ENCODE measurements at places on chromosomes 16 and 17. TPM values are rescaled to one million over a fixed set of nuclear protein-coding genes. Genes with fewer than 3 reads are reported as not detected.

- DNase-seq = no peak
Measured at GRCh38 chr16:83609178-83609577, 198.6 kb upstream of the HSBP1 start.

GRCh38 chr16:49556249-49556605, 182.6 kb downstream of the C16orf78 start:
- DNase-seq = no peak

The TPPP3 gene
- 36.2 TPM for polyA plus RNA-seq

GRCh38 chr17:8522577-8522976, 86.9 kb downstream of the NDEL1 start:
- no peak for DNase-seq

The KRT27 gene
- polyA plus RNA-seq = not detected

The ZSCAN10 gene
- not detected for polyA plus RNA-seq

DNA sequence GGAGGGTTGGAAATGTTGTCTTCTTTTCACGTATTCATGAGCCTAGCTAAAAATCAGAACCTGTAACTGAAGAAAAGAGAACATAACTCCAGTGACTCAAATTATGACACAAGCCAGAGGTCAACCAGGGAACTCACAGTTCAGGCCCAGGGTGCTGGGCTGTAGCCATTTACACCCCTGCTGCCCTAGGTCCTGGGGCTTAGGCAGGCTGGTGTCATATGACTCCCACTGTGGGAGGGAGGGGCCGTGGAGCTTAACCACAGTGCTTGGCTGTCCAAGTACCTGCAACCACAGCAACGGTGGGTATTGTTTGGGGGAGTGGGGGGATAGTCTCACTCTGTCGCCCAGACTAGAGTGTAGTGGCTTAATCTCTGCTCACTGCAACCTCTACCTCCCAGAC, 71.1 kb upstream of the AMZ2 start:
- no peak for DNase-seq

DNA sequence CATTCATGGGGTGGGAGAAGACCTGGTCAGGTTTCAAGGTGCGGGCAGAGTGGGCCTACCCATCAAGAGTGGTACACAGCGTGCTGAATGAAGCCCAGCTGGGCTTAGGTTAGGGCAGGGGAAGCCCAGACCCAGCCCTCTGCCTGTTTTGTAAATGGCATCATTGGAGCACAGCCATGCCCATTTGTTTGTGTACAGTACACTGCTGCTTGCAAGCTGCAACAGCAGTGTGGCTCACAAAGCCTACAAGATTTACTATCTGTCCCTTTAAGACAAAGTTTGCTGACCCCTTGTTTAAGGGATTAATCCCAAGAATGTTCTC, 230.1 kb upstream of the TNRC6C start:
- no peak for DNase-seq

The SPATA22 gene
- polyA plus RNA-seq = not detected

DNA sequence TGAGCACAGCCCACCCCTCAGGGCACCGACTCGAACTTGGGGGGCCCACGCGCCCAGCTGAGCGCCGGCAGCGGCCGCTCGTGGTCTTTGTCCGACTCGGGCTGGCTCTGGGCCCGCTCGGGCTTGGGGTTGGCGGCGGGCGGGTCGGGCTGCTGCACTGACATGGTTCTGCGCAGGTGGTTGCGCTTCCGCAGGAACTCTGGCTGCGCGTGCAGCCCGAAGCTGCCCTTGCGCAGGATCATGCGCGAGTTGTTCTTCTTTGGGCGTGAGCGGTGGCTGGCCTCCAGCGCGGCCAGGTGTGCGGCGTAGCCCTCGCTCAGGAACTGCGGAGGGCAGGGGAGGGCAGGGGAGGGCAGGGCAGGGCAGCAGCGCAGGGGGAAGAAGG, 11.1 kb downstream of the PIMREG start:
- DNase-seq = peak; percentile 74

The DPEP3 gene
- not detected for polyA plus RNA-seq

- DNase-seq = no peak
Measured at GRCh38 chr16:21302454-21302853, 24.4 kb upstream of the CRYM start.

DNA sequence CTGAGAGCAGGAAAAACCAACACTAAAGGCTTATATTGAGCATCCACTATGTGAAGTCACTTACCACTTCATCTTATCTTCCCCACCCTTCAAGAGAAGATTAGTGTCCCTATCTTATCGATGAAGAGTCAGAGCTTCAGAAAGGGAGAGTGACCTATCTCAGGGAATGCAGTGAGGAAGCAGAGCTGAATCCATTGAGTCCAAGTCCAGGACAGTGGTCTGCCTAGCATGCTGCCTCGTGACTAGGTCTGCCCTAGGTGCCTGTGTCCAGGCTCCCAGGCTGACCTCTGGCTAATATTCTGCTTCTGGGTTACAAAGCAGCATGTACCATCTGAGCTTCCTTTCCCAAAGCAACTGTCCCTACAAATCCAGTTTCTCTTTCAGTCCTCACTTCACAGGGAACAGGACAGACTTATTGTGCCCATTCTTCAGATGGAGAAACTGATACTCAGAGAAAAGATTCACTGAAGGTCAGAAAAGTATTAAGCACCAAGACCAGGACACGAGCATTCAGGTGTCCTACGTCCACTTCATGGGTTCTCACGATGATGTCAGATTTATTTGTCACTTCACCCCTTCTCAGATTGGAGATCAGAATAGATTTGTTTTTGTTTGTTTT, 13.3 kb upstream of the FZD2 start:
- no peak for DNase-seq

The DNAH3 gene
- not detected for polyA plus RNA-seq

DNA sequence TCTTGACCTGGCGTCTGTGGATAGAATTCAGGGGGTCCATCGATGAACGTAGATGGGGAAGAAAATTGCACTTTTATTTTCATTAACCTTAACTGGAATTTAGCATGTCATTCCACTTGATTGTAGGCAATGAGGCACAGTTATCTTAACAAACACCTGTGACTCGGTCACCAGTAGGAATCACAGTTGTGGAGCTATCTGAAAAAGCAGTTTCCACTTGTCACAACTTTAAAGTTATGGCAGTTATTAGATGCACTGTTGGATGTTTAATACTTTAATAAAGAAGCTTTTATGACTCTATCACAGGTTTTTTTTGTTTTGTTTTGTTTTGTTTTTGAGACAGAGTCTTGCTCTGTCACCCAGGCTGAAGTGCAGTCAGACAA, 83.7 kb upstream of the LGALS9 start:
- no peak for DNase-seq

DNA sequence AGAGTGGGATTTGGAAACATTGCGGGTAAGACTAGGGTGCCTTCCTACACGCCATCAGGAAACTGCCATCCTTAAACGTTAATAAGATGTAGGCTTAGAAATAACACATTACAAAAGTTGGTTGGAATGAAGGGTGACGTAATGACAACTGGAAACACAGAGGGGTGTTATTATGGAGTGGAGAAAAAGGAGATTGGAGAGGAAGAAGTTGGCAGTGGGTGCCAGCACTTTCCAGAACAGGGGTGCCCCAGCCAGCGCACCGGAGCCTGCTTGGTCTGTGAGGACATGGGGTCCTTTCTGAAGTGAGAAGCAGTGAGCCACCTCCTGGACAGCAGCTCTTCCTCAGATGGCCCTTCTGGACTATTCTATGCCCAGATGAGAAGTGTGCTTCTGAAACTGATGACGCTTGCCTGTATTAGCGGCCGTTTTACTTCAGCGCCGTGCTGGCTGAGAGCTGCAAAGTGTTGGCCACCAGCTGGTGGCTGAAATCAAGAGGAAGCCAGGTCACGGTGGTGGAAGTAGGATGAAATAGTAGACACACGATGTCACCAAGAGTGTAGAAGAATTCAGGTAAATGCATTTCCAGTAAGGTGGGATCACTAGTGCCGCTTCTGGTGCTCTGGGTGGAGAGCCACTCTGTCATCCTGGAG, 244.8 kb downstream of the NTN1 start:
- no peak for DNase-seq

The TMEM238L gene
- polyA plus RNA-seq = not detected

DNA sequence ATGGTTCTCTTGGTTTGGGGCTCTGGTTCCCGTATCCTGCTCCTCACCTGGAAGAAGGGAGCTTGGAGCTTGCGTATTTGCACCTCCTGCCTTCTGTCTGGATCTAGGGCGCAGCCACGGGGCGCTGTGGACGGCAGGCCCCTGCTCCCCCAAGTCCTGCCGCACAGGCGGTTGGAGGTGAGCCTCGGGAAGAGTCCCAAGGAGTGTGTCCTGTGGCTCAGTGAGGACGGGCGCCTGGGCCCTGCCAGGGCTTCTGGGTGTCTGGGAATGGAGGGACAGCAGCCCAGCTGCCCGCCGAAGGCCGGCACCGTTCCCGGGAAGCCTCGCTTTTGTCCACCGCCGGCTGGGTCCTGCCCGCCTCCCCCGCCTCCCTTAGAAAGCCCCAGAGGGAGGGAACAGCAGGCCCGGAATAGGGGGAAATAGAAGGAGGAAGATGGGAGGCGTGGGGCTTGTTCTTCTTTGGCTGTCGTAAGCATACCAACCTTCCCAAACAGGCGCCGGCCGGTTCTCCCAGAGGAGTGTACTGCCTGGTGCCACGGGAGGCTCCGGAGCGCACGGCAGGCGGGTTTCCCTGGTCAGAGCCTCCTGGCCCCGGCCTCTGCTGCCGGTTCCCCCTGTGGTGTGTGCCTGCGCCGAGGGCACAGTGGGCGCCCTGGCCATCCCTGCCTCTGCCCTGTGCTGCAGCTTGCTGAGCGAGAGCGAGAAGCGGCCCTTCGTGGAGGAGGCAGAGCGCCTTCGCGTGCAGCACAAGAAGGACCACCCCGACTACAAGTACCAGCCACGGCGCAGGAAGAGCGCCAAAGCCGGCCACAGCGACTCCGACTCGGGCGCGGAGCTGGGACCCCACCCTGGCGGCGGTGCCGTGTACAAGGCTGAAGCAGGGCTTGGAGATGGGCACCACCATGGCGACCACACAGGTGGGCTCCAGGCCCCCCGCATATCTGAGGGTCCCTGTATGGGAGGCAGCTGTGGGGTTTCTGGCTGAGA, 1.8 kb downstream of the SOX8 start:
- peak; percentile 52 for DNase-seq

DNA sequence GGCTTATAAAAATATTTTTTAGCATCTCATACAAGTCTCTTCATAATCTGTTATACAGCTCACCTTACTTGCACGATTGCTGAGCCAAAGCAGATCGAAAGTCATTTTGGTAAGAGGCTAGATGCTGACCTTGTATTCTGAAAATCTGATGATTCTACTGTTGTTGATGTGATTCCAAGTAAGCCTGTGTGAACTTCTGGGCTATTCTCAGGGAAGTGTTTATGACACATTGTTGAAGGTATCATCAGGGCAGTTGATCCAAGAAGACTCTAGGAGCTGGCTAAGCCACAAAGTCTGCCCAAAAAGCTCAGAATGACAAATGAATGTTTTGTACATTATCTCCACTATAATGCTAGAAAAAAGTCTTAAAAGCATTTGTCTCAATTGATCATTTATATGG, 16.0 kb downstream of the OMG start:
- DNase-seq = no peak

The OR2C1 gene
- not detected for polyA plus RNA-seq

- DNase-seq = no peak
Measured at GRCh38 chr17:43461185-43461584, 22.6 kb upstream of the DHX8 start.

DNA sequence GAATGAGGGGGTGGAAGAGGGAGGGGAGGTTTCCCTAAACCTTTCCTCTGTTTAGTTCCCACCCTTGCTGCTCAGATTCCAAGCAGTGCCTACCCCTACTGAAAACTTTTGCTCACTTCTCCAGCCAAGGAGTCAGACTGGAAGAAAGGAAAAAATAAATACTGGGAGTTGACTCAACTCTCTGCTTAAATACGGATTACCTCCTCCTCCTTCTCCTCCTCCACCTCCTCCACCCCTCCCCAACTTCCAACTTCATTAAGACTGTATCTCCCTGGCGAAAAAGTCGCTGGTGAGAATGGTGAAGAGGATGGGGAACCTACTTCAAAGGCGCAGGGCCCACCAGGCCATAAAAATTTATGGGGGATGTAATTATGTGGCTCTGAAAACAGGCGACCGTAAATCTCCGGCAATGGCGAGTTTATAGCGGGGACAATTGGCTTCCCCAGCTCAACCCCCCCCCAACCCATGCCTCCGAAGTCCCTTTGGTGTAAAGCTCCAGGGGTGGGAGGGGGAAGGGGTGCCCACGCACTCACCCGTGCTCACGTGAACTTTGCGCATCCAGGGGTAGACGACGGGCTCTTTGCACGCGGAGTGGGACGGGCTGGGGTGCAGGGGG, 712 bp downstream of the HOXB4 start:
- DNase-seq = no peak

GRCh38 chr17:55433029-55433628, 11.5 kb upstream of the MMD start:
- DNase-seq = no peak

- no peak for DNase-seq
Measured at GRCh38 chr16:84459533-84459894, 44.9 kb downstream of the MEAK7 start.
